Effector CD4-positive, alpha-beta T cell (primary cell): ENCODE measurements at places on chromosomes 2 and 18.

GRCh38 chr2:106990297-106990696, 104.3 kb upstream of the ST6GAL2 start:
- no peak for DNase-seq

DNA sequence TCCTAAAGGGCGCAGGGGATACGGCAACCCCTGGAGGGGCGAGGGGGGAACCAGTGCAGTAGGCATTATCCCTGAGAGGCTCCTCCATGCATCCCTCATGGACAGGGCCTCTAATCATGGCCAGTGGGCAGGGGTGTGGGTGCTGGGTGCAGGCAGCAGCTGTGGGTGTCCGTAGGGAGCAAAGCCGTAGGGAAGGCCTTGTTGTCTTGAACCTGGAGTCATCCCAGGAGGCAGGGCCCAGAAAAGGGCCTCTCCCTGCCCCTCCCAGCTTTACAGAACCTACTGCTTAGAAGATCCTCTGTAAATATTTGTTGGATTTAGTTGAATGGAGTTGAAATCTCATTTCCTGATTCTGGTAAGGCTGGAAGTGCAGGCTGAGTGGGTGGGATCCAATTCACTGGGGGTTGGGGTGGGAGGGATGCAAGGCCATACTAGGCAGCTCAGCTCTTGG, 207.0 kb upstream of the HAAO start:
- DNase-seq, result no peak

DNA sequence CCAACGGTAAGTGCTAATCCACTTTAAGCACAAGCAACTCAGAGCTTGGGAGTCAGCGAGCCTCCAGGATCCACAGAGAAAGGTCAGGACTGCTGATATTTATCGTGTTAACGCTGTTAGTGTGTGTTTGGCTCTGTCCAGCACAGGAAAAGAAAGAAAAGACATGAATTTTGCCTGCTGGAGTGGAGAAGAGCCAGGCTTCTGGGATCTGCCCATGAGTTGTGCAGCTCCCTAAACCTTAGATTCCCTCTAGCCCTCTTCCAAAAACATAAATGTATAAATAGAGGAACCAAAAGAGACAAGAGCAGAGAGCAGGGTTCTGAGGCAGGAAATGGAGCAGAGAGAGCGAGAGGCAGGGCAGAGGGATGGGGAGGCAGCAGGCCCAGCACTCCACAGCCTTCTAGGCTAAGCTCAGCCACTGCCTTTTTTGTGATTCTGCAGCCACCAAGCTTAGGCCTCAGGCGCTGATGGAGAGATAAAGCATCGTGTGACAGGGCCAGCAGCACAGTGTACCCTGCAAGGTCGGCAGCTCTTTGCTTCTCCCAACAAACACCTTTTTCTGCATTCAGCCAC, 14.5 kb upstream of the MAT2A start:
- DNase-seq, result no peak

DNA sequence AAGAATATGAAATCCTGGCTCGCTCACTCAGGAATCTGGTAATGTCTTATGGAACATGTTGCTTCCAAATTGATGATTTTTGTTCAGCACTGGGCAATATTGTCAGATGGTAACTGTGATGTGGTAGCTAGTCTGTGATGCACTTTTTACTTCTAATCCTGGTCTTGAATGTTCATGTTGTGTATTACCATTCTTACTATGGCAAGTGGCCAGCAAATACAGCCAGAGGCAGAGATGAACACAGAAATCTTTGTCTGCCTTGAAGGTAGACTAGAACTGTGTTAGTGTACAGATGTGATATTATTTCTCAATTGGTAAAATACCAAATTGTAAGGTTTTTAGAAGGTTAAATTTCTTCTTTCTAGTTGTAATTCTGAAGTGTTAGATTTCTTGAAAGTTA, 83.3 kb downstream of the UBE2E3 start:
- no peak for DNase-seq

GRCh38 chr2:239463541-239464165, 62.8 kb upstream of the HDAC4 start:
- no peak for DNase-seq

DNA sequence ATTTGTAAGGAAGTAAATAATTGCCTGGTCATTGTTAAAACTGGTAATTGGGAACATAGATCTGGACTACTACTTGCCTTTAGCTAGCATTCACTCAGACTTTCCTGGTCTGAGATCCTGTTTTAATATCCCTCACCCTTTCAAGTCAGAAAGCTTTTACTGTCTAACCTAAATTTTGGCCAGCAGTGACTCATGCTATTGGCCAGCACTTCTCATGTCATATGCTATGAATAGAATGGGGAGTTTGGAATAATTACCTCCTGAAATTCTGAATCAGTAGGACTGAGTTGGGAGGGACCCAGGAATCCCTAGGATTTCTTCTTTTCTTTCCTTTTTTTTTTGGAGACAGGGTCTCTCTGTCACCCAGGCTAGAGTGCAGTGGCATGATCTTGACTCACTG, 19.3 kb downstream of the STK36 start:
- DNase-seq, result no peak

DNA sequence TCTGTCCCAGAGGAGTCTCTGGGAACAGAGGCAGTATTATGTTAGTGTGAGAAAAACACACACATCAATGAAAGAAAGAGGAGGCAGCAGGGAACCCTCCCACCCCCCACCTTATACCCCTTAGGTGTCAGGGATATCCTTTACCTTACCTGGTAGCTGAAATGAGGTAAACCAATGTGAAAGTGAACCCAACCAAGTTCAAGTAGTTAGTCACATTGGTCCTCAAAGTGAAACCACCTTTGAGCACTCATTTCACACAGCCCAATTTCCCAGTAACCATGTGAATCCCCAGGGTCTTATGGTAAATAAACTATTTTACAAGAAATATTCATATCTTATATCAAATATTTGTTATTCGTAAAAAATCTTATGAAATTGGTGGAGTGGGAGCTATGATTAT, 377.8 kb downstream of the LRATD1 start:
- no peak for DNase-seq

DNA sequence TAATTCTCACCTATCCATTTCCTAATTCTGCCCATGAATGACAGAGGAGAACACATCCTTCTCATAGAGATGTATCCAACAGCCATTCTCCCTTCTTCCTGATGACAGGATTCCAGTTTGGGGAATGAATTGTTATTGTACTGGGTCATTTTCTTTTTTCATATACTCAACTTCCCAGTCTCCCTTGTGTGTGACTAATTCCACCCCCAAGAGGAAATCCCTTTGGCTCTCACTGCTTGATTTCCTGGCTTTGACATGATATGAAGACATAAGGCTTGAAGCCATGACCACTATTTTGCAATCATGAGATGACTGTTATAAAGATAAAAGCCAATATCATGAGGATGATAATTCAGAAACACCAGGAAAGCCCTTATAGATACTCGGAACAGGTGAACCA, 384.7 kb upstream of the ACVR2A start:
- no peak for DNase-seq

GRCh38 chr2:196962325-196962724, 35.8 kb upstream of the PGAP1 start:
- DNase-seq, result no peak

- no peak for DNase-seq
Observed at GRCh38 chr2:95377216-95378123, 25.0 kb upstream of the FAHD2A start.

DNA sequence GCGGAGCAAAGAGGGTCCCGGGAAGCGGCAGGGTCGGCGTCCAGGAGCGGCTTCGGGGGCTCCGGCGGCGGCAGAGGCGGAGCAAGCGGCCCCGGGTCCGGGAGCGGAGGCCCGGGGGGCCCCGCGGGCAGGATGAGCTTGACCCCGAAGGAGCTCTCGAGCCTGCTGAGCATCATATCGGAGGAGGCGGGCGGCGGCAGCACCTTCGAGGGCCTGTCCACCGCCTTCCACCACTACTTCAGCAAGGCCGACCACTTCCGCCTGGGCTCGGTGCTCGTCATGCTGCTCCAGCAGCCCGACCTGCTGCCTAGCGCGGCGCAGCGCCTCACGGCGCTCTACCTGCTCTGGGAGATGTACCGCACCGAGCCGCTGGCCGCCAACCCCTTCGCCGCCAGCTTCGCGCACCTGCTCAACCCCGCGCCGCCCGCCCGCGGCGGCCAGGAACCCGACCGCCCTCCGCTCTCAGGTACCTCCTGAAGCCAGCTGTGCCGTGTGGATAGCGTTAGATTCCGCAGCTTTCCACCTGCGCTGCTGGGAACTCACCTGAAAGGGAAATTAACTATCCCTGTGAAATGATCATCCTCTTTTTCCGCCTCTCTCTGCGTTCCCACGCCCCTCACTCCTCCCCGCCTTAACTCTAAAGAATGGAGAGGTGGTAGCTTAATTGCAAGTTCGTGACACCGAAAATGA, 472 bp downstream of the CNOT11 start:
- DNase-seq, result peak; percentile 70

- DNase-seq, result no peak
Observed at GRCh38 chr2:205775097-205775877, 93.0 kb downstream of the NRP2 start.

GRCh38 chr18:21359746-21360145, 117.7 kb downstream of the GREB1L start:
- DNase-seq, result no peak

DNA sequence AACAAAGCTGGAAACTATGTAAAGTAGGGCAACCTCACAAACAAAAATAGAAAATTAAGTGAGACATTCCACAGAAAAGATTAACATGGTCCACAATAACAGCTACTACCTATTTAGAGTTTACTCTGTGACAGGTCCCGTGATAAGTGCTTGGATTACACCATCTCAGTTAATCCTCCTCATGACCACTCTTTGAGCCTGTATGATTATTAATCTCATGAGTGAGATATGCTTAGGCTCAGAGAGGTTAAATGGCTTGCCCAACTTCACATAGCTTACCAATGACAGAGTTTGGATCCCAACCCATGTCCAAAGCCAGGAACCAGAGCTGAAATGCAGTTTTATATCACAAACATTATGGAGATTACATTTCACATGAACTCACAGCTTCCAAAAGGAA, 37.3 kb upstream of the KLF7 start:
- no peak for DNase-seq

DNA sequence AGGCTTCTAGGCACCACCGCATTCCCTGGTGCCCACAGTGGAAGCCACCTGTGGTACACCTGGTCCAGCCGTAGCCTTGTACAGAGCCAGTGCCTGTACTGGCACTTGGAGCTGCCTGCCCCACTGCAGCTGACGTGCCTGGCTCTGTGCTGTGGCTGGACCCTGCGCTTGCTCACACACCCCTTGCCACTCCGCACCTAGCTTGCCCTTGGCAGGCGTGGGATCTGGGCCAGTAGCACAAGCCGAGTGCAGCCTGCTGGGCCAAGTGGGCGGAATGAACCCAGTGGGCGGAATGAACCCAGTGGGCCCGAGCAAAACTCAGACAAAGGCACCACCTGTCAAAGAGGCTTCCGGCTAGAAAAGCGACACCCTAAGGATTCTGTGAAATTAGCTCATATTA, 126.3 kb downstream of the ARHGAP28 start:
- no peak for DNase-seq

- no peak for DNase-seq
Observed at GRCh38 chr2:192124571-192124970, 70.2 kb downstream of the TMEFF2 start.

GRCh38 chr2:216109962-216110614, 940 bp downstream of the XRCC5 start:
- no peak for DNase-seq

GRCh38 chr2:1893856-1894255, 149.5 kb upstream of the PXDN start:
- DNase-seq, result no peak

- no peak for DNase-seq
Observed at GRCh38 chr2:65114921-65115320, 15.0 kb downstream of the RAB1A start.

- peak; percentile 50 for DNase-seq
Observed at GRCh38 chr2:45993476-45993991, 303.7 kb upstream of the EPAS1 start.

- DNase-seq, result no peak
Observed at GRCh38 chr2:64649013-64649484, 4.7 kb downstream of the SERTAD2 start.

DNA sequence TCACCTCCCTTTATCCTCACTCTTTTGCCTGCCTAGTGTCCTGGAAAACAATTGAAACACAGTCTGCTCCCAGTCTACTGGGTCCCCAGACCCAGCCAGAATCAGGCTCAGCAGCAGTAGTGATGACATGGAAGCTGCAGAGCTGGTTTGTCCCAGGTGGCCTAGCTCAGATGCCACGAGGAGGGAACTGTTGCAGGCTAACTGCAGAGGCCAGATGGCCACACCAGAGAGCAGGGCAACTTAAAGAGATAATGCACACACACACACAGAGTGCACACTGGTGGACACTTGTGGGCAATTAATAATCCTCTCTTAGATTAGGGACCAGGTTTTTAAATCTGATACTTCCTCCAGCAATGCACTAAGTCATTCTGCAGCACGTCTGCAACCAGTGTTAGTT, 42.4 kb downstream of the GYPC start:
- no peak for DNase-seq

GRCh38 chr2:16763493-16763899, 97.9 kb upstream of the CYRIA start:
- no peak for DNase-seq

DNA sequence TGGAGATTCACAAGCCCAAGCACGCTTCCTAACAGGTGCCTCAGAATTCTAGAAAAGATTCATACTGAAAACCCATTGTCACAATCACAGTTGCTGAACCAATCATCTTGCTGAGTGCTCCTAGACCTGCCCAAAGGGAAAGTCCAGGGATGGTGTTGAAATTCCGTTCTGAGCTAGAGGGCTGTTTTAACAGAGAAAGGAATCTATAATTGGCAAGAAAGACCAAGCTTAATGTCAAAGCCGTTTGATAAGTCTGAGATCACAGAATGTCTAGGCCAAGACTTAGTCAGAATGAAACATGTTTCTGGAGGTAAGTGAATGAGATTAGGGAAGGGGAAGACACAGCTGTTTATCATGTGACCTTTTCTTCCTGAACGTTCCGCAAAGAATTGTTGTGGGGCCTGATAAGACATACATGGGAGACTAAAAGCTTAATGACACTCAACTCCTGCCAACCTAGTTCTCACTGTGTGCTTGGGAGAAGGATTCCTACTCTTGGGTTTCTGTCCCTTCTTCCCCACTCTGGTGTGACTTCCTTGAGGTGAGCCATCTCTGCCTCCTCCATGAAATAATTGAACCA, 27.5 kb downstream of the PMAIP1 start:
- DNase-seq, result no peak

DNA sequence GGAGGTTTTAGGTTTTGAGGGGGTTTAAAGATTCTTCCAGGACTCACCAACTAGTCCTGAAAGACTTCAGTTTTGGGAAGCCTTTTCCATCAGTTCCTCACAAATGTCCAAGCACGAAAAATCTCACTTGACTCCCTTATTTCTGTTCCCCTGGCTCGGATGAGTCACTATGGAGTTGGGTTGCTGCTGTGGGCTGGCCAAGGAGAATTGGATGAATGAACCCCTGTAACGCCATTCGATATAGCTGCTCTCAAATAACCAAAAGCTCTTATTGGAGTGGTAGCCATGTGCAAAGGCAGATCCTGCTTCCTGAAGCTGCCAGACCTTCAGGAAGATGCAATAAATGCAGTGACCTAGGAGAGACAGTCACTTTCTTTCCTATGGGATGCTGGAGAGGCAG, 417.0 kb downstream of the ZNF521 start:
- DNase-seq, result no peak
